Stimulated activated CD4-positive, alpha-beta T cell treated with anti-CD3 and anti-CD28 coated beads, Interleukin-1b, Interleukin-23, amount 100 ng/mL, for 24 hours (primary cell): ENCODE measurements at places on chromosomes 6 and 20.

- DNase-seq = no peak
Measured at GRCh38 chr20:50569864-50570836, 60.0 kb downstream of the PTPN1 start.

DNA sequence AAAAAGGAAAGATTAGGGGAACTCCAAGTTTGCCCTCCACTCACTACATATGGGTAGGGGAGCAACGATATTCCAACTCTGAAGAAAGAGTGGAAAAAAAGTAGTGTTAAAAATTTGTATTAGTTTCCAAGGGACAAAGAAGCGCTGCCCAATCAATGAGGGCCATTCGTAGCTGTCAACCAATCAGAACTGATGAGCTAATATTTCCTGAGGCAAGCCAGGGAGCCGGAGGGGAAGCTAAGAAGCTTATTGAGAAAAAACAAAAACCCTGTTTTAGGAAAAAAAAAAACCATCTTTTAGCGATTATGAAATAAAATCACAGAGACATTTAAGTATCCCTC is 59.5 kb downstream of the TRIM38 start:
- DNase-seq = no peak

- no peak for DNase-seq
Measured at GRCh38 chr6:160519603-160520042, 144.5 kb downstream of the LPA start.

- DNase-seq = no peak
Measured at GRCh38 chr20:289693-290083, 862 bp downstream of the C20orf96 start.

DNA sequence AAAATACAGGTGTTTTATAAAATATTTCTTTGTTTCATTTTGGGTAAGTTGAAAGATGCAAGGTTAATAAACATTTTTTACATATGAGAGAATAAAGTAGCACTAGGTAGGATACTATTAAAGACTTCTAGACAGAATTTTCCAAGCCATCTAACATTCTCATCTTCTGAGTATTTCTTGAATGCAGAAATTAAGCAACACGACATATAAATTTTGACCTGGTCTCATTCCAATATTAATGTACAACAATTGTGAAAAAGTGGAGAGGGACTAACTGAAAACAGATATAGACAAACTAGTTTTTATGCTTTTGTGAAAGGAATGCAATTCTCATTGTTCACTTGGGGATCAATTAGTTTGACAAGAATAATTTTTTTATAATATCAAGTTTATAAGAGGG is 11.5 kb upstream of the FOXO3 start:
- no peak for DNase-seq

GRCh38 chr20:50358971-50359370 is 151.2 kb upstream of the PTPN1 start:
- DNase-seq = no peak

DNA sequence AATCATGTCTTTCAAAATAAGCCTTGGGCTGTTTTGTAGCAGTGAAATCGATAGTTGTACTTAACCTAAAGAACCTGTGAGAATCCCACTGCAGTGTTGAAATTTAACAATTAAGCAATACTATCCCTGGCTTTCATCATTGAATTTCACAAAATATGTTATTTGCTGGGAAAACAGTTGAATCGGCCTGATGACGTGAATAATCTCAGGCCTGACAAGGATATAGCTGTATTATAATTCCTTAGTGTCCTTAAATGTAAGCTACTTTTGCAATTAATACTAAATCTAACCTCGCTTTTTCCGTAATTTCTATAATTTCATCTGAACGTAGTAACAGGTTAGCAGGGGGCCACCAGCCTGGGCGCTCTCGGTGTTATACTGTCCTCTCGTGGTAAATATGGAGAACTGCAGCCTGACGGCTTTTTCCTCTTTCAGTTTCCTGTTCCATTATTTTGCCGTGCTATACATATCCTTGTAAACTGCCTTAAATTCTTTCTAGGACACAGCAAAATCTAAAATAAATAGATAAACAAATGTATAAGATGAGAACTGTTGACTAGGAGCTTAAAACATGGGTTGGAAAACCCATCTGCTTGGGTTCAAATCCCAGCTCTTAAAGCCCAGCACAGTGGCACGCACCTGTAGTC is 24.0 kb downstream of the MTFR2 start:
- DNase-seq = no peak

- no peak for DNase-seq
Measured at GRCh38 chr20:19423900-19424620, 211.6 kb downstream of the SLC24A3 start.

DNA sequence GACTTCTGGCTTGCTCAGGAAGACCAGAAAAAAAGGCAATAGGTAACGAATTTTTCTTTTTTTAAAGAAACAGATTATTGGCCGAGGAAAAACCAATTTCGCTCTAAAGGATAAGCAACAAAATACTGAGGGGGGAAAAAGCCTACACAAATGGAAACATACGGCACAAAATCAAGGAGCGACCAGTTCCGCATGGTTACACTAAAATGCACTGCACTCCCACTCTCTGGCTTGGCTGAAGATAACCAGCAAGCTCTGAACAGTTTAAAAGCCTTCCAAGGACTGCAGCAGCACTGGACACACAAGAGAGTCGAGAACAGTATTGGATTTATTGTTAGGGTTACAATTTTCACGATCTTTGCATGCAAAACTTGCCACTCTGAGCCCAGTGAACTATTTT is 881 bp upstream of the MAP7 start:
- DNase-seq = no peak

- no peak for DNase-seq
Measured at GRCh38 chr6:48318670-48319069, 207.7 kb upstream of the PTCHD4 start.

GRCh38 chr6:22411376-22412105 is 114.7 kb upstream of the PRL start:
- no peak for DNase-seq

DNA sequence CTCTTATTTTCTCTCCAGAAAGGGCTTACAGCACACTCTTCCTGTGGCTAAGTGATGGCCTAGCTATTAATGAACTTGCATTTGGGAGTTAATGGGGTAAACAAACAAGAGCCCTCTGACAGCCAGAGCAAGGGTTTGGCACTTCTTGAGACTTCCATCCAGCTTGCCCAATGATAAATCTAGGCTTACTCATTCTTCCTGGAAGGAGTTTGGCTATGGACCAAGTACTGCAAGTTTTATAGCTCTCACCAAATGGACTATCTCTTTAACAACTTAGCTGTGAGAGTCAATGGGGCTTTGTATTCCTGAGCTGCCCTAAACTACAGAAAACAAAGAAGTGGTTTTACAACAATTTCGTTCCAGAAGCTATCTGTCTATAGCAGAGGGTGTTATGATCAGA is 16.7 kb upstream of the PI3 start:
- DNase-seq = no peak

GRCh38 chr20:48639899-48640298 is 187.9 kb downstream of the PREX1 start:
- DNase-seq = no peak

DNA sequence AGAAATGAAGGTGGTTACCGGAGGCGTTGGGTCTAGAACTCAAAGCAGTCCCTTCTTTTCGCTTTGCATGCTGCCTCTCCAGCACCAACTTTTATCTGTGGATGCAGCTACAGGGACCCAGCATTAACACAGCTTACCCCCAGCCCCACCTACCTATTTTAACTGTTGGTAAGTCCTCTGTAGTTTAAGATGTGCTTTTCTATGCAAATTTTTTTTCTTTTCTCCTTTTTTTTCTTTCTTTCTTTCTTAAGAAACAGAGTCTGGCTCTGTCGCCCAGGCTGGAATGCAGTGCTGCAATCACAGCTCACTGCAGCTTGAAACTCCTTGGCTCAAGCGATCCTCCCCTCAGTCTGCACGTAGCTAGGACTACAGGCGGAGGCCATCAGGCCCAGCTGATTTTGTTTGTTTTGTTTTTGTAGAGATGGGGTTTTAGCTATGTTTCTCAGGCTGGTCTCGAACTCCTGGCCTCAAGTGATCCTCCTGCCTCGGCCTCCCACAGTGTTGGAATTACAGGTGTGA is 6.5 kb upstream of the USP45 start:
- DNase-seq = no peak

DNA sequence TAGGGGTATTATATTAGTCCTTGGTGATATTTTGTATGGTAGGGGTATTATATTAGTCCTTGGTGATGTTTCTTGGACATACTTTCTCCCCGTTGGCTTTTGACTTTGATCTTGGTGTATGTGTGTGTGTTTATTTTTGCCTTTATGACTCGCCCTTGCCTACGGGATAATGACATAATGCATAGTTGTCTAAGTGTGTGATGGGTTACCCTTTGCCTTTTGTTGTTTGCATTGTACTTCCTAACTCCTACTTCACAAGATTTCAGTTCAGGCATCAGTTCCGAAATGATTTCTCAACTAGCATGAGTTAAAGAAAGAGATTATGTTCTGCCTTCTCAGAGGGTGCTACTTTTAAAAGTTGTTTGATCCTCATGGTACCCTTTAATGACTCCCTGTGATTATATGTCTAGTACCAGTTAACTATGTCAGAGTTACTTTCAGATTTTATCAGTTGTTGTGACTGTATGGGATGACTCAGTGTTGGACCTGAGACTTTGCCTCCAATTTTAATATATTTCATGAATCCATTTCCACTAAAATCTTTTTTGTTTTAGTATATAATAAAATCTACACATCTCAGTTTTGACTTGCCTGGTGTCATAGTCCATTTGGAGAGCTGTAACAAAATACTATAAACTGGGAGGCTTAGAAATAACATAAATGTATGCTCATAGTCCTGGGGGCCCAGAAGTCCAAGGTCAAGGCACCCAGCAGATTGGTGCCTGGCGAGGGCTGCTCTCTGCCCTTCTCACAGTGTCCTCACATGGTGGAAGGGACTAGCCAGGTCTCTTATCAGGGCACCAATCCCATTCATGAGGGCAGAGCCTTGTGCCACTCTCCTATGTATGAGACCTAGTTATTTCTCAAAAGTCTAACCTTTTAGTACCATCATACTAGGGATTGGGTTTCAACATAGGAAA is 34.1 kb downstream of the CDYL start:
- DNase-seq = no peak

- DNase-seq = no peak
Measured at GRCh38 chr6:136508725-136509392, 41.4 kb downstream of the MAP7 start.

GRCh38 chr6:107621229-107621937 is 131.5 kb downstream of the SOBP start:
- no peak for DNase-seq

DNA sequence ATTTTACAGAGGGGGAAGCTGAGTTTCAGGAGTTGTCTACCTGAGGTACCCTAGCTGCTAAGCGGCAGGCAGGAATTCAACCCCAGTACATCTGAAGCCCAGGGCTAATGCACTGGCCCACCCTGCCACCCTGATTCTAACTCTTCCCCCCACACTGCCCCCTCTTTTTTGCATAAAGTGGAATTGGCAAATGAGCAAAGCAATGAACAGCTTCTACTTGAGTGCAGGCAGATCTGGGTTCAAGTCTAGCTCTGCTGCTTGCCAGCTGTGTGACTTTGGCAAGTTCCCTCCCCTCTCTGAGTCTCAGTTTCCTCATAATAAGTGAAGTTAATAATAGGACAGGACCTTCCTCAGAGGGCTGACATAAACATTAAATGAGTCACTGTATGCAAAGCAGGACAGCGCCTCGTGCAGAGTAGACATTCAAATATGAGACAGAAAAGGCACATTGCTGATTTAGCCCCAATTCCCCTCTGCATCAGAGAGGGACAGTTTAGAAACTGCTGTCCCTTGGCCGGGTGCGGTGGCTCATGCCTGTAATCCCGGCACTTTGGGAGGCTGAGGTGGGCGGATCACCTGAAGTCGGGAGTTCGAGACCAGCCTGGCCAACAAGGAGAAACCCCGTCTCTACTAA is 4.7 kb downstream of the ADA start:
- DNase-seq = no peak

DNA sequence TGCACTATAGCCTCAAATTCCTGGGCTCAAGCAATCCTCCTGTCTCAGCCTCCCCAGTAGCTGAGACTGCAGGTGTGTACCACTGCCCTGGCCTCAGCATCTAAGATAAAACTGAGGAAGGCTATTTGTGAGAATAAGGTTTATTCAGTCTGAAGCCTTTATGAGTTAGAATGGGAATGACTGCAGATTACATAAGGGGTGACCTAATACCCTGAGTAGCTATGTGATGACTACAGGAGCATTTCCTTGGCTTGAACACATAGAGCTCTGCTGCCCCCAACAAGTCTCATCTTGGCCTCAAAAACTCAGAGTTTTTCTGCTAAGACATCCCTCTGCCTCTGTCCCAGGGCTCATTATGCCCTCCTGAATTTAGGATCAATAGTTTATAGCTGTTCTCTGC is 7.6 kb downstream of the GSS start:
- DNase-seq = no peak

- DNase-seq = no peak
Measured at GRCh38 chr6:166658115-166658791, 31.2 kb upstream of the RPS6KA2 start.

DNA sequence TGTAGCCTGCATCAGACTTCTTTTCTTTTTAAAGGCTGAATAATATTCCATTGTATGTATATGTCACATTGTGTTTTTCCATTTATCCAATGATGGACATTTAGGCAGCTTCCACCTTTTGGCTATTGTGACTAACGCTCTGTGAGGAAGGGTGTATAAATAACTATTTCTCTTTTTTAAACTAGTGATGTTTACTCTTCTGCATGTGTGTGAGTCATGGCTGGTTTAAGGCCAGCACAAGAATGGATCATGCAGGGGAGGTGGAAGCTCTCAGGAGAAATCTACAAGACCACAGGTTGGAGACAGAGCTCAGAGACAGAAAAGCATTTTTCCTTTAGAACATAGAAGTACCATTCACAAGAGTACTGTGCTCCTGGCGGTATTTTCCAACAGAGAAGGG is 307.2 kb downstream of the SOX4 start:
- DNase-seq = no peak

GRCh38 chr6:145071836-145072235 is 663.5 kb downstream of the EPM2A start:
- no peak for DNase-seq

DNA sequence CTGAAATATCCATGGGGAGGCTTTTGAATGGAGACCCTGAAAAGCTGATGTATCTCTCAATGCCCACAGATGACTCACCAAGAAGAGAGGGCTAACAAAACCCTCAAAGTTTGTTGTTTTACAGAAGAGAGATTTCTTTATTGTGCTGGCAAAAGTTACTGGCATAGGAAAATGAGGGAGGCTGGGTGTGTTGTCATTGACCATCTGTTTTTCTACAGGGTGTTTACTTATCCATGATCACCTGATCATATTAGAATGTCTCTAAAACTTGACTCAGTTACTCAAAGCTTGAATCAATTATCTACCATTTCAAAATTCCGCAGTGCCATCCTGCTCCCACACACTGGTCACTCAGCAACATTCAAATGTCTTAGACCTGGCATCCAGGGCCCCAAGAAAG is 9.8 kb downstream of the NCOA6 start:
- DNase-seq = no peak

- no peak for DNase-seq
Measured at GRCh38 chr6:30600451-30600961, 16.5 kb downstream of the PPP1R10 start.

DNA sequence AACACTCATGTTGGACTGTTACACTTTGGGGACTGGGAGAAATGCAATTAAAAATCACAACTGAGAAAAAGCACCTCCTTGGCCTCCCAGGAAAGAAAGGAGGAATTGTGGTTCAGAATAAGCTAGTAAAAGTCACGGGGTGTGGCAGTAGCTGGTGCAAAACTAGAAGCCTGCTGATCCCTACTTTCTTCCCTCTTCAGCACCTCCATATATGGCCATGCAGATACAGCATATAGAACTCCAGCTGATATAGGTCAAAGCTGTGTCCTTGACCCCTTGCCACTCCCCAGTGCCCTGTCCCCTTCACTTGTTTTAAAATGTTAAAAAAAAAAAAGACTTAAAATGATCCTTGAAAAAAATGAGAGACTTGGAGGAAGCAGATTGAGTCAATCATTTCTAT is 5.5 kb upstream of the FLRT3 start:
- DNase-seq = no peak
